NCI-H1105 (cell line): ENCODE measurements at places on chromosomes 1 and 21.

DNA sequence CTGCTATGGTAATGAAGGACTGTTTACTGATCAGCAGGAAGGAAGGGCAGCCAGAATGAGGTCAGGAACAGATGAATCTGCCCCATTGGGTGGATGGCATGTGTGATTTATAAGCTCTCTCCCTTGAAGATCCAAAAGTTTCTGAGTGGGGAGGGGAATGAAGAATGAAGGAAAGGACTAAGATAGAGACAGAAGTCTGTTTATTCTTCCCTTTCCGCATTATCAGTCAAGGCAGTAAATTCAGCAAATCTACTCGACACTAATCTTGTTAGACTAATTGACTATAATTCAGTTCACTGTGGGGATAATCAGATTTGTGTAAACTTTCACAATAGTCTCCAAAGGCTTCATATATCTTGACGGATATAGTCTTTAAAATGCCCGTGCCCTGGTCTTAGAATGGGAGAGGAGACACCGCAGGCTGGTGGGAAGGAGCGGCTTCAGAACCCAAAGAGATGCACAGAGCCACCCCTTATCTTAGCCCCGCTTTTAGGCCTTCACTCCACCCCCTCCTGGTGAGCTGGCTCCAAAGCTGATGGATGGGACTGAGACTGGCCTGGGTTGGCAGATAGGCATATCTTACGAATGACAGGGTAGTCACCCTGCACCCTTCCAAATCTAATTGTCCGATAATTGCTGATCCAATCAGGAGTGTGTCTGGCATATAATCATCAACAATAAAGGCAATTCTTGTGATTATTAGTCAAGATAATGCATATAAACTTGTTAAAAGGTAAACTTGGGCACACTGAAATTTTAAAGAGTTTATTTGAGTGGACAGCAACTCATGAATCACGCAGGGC is 76.0 kb upstream of the PPM1J start:
- no peak for DNase-seq

DNA sequence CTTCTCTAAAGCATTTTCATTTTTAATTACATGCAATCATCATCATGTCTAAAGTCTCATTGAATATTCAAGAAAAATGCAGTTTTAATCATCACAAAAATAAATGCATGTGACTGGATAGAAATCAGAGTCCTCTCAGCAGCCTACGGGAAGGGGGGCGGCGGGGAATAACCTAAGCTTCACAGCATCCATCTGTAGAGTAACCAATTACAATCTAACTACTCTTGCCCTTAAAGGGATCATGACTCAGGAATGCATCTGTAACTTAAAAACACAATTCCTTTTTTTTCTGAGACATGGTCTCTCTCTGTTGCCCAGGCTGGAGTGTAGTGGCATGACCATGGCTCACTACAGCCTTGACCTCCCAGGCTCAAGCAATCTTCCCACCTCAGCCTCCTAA is 22.6 kb downstream of the MTF1 start:
- no peak for DNase-seq

GRCh38 chr1:229716069-229716468 is 90.0 kb downstream of the URB2 start:
- DNase-seq: no peak

- DNase-seq: no peak
These were observed 15.7 kb downstream of the IFNAR2 start for GRCh38 chr21:33245289-33245918.

DNA sequence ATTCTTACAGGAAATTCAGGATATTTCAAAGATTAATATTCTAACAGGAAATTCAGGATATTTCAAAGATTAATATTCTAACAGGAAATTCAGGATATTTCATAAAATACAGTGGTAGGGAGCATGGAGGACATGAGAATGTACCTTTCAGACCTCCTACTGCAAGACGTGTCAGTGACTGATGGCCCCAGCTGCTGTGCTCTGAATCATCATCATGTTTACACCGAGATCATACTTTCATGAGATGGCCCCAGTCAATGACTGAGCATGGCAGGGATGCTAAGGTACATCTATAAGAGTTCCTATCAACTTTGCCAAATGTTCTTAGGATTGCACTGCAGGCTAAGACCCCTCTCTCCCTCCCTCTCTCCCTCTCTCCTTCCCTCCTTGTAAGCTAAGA is 69.0 kb downstream of the HFM1 start:
- no peak for DNase-seq

DNA sequence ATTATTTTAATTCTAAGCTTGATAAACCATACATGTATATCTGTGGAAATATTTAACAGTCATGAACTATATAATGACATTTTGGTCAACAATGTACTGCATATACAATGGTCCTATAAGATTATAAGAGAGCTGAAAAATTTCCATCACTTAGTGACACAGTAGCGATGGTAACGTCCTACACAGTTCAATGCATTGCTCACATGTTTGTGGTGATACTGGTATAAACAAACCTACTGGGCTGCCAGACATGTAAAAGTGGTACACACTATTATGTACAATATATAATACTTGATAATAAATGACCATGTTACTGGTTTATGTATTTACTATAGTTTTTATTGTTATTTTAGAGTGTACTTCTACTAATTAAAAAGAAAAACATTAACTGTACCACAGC is 841.9 kb downstream of the LTN1 start:
- no peak for DNase-seq

DNA sequence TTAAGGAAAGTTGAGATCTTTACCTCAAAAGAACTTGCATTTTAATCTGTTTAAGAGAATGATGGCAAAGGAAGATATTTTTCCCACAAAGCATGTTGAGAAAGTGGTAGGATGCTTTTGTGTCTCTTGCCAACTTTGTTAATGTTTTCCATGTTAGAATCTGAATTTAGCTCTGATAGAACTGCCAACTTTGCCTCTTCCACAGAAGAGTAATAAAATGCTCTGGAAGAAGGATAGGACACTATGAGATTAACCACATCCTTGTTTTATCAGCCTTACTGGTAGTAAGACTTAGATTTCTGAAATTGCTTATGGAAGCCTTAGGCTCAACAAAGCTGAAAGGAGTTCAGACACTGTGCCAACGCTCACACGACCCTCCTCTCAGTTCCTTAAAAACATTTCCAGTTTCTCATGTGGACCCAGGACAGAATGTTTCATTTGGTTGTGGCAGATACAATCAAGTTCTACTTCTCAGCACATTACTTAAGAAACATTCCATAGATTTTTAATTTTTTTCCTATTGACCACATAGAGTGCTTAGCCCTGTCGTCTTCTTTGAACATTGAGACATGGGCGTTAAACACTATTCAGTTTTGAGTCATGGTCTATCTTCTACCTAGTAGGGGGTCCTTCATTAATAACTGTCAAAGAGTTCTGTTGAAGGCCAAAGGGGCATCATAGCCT is 59.0 kb downstream of the MTR start:
- no peak for DNase-seq

GRCh38 chr1:47997289-47998200 is at the start of gene TRABD2B:
Gene TRABD2B (minus strand): TSS chr1:47997385.
- peak; percentile 41 for DNase-seq

GRCh38 chr1:115089420-115090185 is at the start of gene TSPAN2:
Gene TSPAN2 (minus strand): TSS chr1:115089503. CDS start chr1:115089432, 71 bp downstream.
- DNase-seq: peak; percentile 69

DNA sequence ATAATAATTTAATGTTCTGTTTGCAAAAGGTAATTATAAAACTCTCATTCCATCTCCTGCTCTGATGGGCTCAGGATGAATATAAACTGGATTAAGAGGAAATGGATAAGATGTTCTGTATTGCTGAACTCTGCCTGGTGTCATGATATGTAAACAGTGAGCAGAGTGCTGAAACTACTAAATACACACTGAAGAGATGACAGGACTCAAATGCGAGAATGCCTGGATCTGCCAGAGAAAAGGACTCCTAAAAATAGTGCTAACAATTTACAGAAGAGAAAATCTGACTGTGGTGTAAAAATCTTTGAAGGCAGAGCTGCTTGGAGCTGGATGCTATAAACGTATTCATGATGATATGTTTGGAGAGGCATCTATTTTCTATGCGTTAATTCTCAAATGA is 303.2 kb downstream of the RWDD3 start:
- no peak for DNase-seq

DNA sequence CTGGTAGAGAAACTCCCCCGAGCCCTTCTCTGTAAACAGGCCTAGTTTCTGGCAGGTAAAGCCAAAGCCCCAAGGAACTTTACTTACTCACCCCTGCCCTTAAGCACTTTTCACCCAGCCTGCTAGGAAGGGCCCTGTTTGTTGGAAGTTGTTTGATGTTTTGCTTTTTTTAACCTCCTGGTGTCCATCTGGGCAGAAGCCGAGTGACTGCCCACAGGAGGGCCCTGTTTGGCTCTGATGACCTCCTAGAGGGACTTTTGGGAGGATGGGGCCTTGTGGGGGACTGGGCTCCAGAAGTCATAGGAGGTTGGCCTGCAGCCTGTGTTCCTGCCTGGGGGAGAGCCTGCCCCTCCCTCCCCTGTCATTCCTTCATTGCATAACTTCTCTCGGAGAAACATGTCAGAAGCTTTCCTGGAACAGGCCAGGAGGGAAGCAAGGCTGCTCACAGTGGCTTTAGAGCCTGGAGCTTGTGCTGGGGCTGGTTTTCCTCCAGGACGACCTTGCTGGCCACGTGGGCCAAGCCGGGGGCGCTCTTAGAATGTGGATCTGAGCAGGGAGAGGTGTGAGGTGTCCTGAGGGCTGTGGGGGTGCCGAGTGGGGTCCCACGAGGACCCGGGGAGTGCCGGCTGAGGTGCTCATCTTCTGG is 33.9 kb downstream of the COQ8A start:
- no peak for DNase-seq

- no peak for DNase-seq
These were observed 659.9 kb upstream of the RGS18 start for GRCh38 chr1:191498318-191498717.

DNA sequence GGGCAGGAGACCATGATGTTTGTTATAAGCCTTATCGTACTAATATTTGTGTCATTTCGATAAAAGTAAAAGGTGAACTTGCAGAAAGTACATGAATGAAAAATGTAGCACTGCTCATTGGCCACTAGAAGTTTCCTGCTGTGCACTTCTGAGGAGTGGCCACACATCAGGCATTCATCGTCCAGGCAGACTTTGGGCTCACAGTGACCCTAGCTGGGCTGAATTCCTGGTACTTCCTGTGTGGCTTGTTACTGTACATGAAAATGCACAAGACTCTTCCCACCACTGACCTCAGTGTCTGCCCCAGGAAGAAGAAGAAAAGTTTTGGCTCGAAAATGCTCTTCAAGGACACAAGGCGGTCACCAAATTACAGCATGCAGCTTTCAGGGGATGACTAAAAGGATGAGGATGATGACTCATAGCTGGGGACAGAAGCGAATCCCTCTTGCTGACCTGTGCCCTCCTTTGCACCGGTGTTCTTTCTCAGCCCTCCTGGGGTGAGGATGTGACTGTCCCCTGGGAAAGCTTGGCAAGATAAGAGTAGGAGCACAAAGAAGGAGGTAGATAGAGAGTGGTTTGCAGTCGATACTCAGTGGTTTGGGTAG is 252.4 kb upstream of the KAZN start:
- DNase-seq: no peak

- no peak for DNase-seq
These were observed 25.9 kb downstream of the EPHX1 start for GRCh38 chr1:225835856-225836255.

DNA sequence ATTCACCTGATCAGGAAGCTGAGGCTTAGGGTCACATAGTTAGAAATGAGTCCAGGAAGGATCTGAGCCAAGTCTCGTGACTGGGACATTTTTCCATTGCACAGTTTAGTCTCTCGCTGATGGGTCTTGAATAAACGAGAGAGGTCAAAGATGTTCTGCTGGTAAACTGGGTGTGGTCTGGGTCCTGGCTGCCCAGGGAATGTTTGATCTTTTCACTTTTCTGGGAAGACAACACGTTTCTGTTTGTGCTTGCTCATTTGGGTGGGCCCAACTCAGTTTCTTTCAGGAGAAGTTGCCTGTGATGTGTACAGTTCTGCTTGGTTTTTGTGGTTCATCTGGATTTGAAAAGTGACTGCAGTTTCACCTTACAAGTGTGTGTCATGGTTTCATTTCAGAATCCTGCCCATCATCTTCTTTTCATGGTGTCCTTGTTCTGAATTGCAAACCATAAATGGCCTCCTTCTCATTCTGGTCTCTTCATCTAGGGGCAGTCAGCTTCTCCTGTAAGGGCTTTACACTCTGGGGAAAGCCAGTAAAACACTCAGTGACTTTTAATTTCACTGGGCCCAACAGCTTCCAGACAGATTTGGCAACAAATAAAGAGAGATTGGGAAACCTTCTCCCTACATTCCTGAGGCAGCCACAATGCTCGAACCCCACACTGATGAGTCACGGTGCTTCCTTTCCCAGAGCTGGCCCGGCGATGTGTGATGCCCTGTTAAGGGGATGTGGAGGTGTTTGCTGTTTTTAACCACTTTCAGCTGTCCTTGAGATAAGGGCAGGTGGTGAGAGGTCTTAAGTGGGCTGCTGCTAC is 7.2 kb upstream of the TACSTD2 start:
- DNase-seq: no peak

DNA sequence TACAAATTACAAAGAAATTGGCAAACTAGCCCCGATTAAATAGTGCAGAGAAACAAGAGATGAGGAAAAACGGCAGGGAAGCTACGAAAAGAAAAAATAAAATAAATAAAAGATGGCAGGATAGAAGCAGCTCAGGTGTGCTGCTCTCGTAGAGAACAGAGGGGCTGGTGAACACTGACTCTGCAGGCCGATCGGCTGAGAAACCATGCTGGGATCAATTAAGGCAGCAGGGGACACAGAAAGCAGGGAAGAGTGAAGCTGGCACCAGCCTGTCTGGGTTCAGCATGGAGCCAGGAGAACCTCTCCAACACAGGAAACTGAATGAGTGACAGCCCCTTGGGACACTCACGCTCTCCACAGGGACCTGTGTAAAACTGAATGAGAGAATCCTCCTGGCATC is 39.5 kb upstream of the TMPRSS15 start:
- DNase-seq: no peak

DNA sequence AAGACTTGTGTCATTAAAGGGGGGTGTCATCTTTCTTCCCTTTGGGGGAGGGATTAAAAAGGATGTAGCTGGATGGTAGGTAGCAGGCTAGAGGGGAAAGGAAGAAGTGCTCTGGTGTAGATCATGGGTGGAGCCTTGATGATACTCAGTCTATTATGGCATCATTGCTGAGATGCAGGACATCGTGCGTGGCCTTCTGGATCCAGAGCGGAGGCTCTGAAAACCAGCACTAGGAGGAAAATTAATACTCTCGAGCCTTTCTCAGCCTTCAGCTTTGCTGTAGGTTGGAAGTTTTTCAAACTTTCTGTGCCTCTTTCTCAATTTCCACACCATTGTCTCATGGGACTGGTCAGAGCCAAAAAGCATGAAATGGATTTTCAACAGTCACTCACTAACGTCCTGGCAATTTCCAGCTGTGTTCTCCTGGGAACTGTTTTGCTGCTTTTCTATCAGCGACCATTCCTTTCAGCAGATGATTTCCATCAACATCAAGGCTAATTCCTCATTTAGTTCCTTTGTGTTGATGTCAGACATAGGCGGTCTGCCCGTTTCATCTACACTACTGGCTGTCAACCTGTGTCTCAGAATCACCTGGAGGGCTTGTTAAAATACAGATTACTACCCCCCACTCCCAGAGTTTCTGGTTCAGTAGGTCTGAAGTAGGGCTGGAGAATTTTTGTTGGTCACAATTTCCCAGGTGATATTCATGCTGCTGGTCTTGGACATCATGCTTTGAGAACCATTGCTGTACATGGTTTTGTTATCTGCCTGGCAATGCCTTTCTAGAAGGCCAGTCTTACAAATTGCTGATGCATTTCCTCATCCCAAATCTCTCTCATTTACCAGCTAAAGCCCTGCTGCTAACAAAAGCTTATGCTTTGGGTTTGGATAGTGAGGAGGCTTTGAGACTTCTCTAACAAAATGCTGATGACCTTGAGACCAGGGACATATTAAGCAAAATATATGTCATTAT is 7.7 kb downstream of the CACNA1E start:
- no peak for DNase-seq
